ENCODE measurements at places on chromosomes 7 and 10.

DNA sequence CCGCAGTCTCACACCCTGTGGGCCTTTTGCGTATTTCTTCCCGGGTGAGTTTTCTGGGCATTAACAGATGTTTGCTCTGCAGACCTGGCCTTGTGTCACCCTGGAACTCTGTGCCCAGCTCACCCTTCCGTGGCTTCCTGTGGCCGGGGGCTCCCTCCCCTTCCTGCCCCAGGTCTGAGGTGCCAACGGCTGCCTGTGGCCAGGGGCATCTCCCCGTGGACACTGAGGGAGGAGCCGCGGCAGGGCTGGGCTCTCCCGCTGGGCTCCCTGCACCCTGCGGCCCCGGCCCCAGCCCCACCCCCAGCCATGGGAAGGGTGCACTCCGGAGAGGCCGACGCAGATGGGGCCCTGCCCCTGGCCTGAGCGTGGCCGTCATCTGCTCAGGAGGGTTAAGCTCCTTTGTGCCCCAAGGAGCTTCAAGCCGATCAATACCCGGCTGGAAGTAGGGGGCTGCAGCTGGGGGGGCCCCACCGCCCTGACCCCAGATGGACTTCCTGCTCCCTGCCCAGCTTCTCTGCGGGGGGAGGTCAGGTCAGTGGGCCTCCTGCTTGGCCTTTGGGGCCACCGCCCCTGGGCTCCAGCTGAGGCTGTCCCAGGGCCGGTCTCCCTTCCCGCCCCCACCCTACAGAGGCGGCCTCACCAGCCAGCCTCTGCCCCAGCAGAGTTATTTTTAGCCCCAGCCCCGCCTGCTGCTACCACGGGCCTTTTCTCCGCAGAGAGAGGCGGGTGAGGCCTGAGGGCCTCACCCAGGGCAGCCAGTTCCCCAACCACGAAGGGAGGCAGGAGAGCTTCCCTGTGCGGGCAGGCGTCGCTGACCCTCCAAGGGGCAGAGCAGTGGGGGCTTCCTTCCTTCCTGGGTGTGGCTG is 24.2 kb downstream of the PWWP2B start:
- no peak for DNase-seq

GRCh38 chr10:31353574-31353973 is 34.6 kb downstream of the ZEB1 start:
- DNase-seq = peak; percentile 90

DNA sequence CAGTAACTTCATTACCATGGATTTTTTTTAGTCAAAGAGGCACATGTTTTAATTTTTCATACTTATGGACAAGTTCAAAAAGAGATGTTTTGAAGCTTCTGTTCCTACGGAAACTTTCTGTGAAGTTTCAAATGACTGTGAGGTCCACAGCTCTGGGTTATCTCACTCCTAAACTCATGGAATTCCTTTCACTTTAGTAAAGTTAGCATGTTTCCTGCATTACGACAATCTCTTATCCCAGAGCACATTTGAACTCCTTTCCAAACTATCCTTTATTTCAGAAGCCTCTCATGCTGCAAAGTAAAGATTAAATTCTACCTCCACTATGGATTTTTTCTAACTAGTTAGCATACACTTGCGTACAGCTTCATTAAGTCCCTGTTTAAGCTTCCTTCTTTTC is 15.3 kb upstream of the ADD3 start:
- peak; percentile 59 for DNase-seq

DNA sequence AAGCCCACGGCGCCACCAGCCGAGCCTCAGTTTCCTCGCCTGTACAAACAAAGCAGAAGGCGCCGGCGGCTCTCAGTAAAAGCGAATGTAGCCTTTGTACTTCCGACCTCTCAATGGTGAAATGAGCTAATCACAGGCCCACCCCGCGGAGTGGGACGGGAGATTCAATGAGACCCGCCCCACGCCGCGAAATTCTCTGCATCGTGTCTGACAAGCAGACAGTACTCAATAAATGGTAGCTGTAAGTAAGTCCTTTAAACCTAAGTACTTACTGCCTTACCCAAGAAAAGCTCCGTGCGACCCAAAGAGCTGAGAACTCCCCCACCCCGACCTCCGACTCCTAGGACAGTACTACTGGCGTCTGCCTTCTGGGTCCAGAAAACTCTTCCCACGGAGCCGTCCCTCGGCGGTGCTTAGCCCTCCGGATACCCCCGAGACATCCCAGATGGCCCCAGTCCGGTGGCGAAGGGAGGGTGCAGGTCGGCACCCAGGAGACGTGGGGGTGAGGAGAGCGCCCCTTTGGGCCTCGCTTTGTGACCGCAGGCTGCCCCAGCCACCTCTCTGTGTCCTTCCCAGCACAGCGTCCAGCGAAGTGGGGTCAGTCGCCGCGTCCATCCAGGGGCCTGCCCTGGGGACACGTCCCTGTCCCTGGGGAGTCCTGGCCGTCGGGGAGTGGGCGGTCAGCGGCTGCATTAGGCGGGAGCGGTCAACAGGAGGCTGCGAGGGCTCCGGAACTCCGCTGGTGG is 972 bp upstream of the CXCL12 start:
- DNase-seq = no peak

- DNase-seq = no peak
These were observed 306.3 kb upstream of the SP8 start for GRCh38 chr7:21092766-21093702.

GRCh38 chr7:70893422-70893821 is 238.5 kb upstream of the GALNT17 start:
- DNase-seq = no peak

DNA sequence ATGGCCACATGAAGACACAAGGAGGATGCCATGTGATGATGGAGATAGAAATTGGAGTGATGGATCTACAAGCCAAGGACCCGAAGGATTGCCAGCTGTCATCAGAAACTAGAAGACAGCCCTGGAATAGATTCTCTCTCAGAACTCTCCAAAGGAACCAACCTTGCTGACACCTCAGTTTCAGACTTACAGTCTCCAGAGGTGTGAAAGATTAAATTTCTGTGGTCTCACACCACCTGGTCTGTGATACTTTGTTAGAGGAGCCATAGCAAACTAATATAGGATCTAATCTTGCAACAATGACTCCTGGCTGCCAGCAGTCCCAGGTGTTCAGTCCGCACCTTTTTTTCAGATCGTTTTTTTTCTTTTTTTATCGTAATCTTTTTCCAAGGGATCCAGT is 647.3 kb upstream of the GHITM start:
- no peak for DNase-seq

DNA sequence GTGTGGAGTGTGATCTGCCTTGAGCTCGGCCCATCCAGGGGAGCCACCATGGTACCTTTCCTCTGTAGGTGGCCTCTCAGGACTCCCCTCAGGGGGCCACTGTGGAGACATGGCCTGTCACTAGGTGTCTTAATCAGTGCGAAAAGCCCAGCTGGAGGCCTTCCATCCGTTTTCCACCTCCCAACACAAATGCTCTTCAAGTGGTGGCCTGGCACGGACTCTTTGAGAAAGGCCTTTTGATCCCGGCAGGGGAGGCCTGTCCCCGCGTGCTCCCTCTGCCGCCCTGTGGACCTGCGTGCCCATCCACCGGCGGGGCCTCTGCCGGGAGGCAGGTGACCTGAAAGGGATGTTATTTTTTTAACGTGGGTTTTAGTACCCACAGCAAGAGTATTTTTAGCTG is 149.5 kb downstream of the RGS10 start:
- DNase-seq = no peak

GRCh38 chr10:34962866-34963265 is 127.3 kb downstream of the CUL2 start:
- DNase-seq = no peak

GRCh38 chr7:15751191-15751701 is 64.8 kb upstream of the MEOX2 start:
- peak; percentile 31 for DNase-seq

DNA sequence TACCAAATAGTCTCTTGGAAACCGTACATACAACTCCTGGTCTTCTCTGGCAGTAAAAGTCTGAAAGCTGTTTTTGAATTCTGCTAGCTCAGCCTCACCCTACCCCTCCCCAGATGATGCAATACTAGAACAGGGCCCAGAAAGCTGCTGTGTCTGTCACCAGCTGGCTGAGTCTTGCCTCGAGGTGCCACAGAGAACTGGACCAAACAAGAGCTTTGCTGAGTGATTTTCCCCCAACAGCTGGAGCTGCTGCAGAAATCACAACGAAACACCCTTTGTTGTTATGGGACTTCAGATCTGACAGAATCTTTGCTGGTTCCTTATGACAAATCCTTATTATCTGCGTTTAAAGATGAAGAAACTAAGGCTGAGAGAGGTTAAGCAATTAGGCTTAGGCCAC is 134.1 kb downstream of the SPAG6 start:
- no peak for DNase-seq

- no peak for DNase-seq
These were observed 29.6 kb downstream of the ANKIB1 start for GRCh38 chr7:92275327-92275726.

DNA sequence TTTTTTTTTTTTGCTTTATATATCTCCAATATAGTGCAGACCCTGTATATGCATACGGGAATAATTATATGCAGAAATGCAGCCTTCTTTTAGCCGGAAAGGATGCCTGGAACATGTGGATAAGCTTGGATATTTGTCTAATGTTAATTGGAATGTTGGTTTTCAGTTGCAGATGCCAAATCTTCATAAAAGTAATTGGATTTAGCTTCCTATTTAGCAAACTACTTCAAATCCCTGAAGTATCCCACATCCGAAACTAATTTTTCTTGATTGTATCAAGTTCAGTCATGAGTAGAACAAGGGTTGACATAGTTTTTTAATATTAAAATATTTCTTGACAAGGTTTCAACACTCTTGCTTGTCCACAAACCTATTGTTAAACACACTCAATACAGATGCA is 281.7 kb downstream of the BBS9 start:
- DNase-seq = no peak

- DNase-seq = no peak
These were observed 121.5 kb downstream of the TYW1B start for GRCh38 chr7:72706521-72706920.

DNA sequence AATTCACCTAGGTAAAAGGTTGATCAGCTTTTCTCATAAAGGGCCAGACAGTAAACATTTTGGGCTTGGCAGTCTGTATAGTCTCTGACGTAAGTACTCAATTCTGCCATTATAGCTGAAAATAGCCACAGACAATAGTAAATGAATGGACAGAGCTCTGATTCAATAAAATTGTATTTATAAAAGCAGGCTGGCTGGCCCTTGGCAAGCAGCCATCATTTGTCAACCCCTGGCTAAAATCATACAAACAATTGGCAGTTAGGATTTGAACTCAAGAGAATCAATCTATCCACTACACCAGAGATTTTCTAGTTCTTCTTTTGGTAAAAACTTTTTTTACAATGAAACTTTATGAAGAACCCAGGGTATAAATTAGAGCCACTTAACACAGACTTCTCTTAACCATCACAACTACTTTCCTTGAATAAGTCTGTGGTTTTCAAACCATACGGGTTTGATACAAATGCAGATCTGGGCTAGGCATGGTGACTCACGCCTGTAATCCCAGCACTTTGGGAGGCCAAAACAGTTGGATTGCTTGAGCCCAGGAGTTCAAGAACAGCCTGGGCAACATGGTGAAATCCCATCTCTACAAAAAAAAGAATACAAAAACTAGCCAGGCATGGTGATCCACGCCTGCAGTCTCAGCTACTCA is 124.5 kb downstream of the SLC16A9 start:
- no peak for DNase-seq

DNA sequence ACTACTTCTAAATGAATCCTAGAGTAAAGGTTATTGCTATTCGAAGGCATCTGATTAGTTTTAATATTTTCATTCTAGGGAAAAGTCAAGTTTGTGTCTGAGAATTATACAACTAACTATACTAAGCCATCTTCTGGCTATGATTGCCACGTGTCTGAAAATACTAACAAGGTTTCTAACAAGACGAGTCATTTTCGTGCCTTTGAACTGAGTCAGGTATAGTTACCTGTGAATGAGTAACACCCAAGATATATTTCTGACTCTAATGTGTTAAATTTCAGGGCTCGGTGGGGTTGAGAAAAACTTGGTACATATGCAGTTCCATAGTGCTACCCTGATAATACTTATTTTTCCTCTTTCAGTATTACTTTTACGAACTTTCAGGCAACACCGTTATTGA is 35.5 kb downstream of the TASOR2 start:
- no peak for DNase-seq

GRCh38 chr7:916291-916941 is 38.1 kb downstream of the ADAP1 start:
- no peak for DNase-seq

DNA sequence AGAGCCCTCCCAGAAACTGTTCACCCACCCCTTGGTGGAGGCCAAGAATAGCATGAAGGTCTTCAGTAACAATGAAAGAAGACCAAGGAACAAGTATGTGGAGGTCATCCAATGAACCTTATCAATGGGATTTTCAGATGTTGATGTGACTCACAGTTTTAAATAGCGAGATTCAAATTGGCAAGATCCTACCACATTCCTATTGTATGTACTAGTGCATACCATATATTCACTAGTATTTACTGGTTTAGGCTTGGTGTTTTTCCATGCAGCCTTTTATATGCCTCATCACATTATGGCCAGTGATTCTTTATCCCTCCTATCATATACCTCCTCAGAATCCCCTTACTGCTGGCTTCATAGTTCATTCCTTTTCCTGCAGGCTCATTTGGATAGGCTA is 54.4 kb downstream of the ITGB8 start:
- peak; percentile 30 for DNase-seq

GRCh38 chr10:84205049-84205852 is 10.9 kb downstream of the CDHR1 start:
- peak; percentile 60 for DNase-seq

DNA sequence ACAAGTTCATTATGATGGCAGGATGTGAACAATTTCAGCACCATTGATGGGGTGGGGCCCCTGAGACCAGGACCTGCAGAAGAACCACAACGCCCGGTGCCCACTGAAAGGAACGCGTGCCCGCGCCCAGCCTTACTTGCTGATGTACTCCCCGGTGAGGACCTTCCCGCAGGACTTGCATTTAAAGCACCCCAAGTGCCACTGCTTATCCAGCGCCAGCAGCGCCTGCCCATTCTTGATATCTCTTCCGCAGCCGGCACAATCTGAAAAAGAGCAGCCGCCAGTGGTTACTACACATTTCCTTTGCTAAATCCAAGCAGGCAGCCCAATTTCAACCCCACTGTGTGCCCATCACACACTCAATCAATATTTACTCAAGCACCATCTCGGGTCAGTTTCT is 110.6 kb downstream of the ABLIM1 start:
- no peak for DNase-seq

- peak; percentile 88 for DNase-seq
These were observed 141.3 kb downstream of the NRP1 start for GRCh38 chr10:33193057-33193700.

GRCh38 chr7:5683280-5683670 is 98.2 kb downstream of the RNF216 start:
- DNase-seq = no peak

GRCh38 chr10:124104011-124104627 is 10.7 kb upstream of the CHST15 start:
- DNase-seq = no peak

Data from ELR (cell line).